T-helper 17 cell (primary cell): ENCODE measurements at places on chromosomes 3 and 15.
A peak's percentile ranks its signal among the peaks of the same experiment; 100 is the strongest.

GRCh38 chr15:73872346-73872745 is 1.0 kb upstream of the TBC1D21 start:
- DNase-seq = no peak

DNA sequence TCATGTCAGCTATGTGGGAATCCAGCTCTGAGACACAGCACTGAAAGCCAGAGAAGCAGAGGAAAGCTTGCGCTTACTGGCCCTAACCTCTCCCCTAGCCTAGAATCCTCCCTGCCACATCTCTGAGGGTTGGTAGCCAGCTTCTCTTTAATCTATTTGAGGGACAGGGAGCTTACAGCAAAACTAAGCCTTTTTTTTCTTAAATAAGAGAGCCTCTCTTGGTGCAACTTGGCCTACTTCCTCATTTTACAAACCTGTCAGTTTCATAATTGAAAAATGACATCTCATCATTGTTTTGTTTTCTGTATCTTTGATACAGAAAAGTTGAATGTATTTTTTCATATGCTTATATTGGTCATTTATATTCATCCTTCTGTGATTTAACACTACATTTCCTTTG is 193.9 kb downstream of the ZNF621 start:
- DNase-seq = no peak

GRCh38 chr3:170572665-170573253 is 13.1 kb downstream of the SLC7A14 start:
- no peak for DNase-seq

DNA sequence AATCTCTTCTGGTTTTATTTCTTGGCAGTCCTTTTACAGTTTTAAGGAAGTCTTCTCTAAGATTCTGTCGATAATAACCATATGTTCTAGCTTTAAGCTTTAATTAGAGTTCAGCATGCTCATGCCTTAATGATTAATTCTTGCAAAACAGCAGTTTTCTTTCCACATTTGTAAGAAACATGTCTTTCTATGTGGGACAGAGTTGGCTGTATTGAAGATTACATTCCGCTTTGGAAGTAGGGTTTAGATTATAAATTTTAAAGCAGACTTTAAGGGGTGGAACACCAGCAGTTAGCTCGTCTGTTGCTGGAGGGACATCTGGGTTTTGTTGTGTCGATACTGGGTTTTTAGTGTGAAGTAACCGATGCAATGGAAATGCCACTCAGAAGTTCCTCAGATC is 35.3 kb downstream of the SQOR start:
- no peak for DNase-seq

GRCh38 chr3:111616417-111617105 is 21.4 kb upstream of the ZBED2 start:
- DNase-seq = peak; percentile 41

GRCh38 chr15:62653122-62653521 is 389.4 kb upstream of the TPM1 start:
- DNase-seq = no peak

DNA sequence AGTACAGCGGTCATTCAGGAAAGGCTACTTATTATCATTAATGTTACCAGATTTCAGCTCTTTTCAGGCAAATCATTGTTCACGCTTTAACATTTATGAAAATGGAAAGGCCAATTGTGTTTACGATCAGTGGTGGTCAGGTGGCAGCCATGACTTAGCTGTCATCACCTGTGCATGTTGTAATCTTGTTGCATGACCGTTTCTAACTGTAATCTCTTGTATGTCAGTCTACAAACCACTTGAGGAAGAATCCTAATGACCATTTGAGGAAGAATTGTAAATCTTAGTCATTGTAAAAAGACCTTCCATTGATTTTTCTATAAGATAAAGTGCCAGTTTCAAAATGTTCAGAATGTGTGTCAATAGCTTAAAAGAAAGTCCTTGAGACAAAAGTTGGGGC is 100.4 kb downstream of the SERPINI1 start:
- DNase-seq = no peak

- DNase-seq = no peak
These were observed 11.3 kb downstream of the NRROS start for GRCh38 chr3:196650740-196651311.
